Activated CD8-positive, alpha-beta memory T cell treated with anti-CD3 and anti-CD28 coated beads for 24 hours (primary cell): ENCODE measurements at places on chromosomes 6 and 20.

DNA sequence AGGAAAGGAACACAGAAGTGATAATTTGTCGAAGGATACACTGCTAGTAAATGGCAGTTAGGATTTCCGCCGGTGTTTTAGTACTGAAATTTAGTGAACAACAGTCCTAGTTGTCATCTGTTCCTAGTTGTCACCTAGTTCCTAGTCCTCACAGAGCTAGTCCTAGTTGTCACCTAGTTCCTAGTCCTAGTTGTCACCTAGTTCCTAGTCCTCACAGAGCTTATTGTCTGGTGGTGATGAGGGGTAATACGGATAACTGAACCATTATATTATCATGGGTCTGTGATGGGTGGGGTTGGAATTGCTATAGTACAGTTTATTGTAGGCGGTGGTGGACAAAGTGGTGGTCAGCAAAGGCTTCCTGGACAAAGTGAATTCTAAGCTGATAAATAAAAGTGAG is 1.8 kb downstream of the SNRNP48 start:
- DNase-seq = no peak

GRCh38 chr6:166441325-166442078 is 58.8 kb upstream of the MPC1 start:
- no peak for DNase-seq

GRCh38 chr6:24330137-24330732 is 27.6 kb downstream of the DCDC2 start:
- no peak for DNase-seq

DNA sequence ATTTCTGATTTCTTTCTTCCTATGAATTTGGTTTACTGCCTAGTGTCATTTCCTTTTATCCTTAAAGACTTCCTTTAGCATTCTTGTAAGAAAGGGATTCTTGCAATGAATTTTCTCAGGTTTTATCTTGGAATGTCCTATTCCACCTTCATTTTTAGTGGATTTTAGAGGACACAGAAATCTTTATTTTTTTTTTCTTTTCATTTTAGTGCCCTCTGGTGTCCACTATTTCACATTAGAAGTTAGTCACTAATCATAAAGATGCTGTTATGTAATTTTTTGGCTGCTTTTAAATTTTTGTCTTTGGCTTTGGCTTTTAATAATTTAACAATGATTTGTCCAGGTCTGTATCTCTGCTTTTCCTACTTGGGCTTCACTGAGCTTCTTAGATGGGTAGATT is 28.1 kb downstream of the LMBRD1 start:
- no peak for DNase-seq
